ENCODE measurements at places on chromosomes 1 and 21.

GRCh38 chr21:28770867-28771661 is 221.6 kb downstream of the LTN1 start:
- no peak for DNase-seq

- DNase-seq, result no peak
Measured at GRCh38 chr1:196887515-196888239, at the start of gene CFHR4. CFHR4 (plus strand) TSS chr1:196888052; CDS start chr1:196888151, 99 bp downstream.

DNA sequence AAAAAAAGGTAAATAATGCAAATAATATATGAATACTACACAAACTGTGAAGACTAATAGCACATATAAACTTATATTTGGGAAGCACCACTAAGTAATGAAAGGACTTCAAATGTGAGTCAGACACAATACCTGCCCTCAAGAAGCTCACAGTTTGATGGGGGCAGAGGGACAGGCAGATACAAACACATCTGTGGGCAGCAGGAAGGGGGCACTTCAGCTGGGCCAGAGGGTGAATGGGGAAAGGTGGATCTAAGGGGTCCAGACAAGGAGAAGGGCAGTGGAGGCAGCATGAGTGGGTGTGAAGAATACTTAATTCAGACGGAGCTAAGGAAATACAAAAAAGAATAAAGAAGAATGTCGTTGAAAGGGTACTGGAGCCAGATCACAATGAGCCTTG is 114.2 kb downstream of the TGFBR3 start:
- DNase-seq, result no peak

DNA sequence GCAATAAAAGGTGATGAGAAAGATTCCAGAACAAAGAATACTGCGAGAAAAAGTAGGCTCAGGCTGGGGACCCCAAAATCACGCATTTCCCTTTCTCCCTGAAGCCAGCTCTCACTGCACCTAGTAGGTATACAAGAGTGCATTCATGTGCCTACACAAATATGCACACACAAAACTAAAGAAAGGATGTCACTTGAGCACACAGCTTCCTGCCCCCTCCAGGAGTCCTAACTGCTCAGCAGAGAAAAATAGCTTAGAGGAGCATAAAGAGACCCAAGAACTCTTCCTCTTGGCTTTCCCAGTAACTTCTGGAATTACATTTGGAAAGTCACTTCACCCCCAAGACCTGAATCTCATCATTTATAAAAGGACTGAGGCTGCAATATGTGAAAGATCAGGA is 38.0 kb downstream of the JAK1 start:
- DNase-seq, result no peak

GRCh38 chr1:22375601-22376000 is 76.0 kb upstream of the ZBTB40 start:
- DNase-seq, result no peak

DNA sequence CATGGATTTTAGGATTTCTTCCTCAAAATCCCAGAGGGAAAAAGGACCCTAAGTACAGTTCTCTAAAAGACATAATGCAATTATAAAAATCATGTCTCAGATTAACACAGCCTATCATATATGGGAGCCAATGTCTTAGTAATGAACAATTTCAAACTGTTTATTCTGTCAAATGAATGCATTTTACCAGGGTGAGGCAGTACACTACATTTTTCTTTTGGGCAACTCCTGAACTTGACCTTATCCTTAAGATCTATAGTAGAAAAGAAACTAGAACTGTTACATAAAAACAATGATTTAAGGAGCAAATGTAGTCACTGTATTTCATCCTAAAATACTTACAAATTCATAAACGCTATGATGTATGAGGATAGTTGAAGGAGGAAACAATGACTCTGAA is 226.3 kb upstream of the B3GALT2 start:
- no peak for DNase-seq

GRCh38 chr1:109786112-109786480 is 22.4 kb upstream of the EPS8L3 start:
- DNase-seq, result no peak

DNA sequence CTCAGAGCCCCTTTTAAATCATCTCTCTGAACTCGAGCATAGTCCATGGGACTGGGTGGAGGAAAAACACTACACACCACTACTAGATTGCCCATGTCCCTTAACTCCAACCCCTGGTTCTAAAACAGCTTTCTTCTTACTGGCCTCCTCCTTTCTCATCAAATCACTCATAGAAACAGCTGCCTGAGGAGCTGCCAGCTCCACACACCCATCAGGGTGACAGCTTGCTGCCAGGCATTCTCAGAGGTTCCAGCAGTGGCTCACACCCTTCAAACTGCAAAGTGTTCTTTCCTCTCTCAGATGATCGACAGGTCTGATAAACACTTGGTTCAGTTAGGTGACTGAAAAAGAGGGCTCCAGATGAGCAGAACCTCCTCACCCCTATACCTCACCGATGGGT is 543.0 kb upstream of the PLXNA2 start:
- no peak for DNase-seq

- no peak for DNase-seq
Measured at GRCh38 chr1:22888320-22889075, 84.2 kb downstream of the LACTBL1 start.

GRCh38 chr1:110259770-110260169 is 49.7 kb downstream of the KCNC4 start:
- no peak for DNase-seq

DNA sequence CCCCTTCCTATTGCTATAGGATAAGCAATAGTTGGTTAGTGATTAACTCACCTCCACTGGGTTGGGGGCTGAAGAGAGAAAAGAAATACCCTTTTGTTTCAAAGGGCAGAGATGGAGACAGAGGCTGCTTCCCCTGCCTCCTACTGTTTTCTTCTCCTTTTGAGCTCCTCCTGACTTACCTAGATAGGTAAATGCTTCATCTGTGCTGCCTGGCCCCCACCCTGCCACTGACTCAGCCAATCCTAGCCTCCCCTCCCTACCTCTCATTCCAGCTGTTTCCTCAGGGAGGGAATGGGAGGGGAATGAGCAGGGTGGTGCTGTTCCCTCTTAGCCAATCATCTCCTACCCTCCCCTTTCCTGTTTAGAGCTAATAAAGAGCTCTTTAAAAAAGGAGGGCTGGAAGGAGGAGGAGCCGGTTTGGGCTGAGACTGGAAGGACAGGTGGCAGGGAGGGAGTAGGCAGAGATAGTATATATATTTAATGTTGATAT is at the start of gene C1orf116:
Gene C1orf116, minus strand, starts transcription at position 229 of the 490 bp plus-strand sequence. CDS start 5,158 bp downstream, outside the sequence.
- DNase-seq, result no peak

- DNase-seq, result no peak
Measured at GRCh38 chr1:178397678-178398077, 99.1 kb downstream of the CLEC20A start.

GRCh38 chr1:217088521-217089284 is 365.5 kb upstream of the ESRRG start:
- DNase-seq, result no peak

DNA sequence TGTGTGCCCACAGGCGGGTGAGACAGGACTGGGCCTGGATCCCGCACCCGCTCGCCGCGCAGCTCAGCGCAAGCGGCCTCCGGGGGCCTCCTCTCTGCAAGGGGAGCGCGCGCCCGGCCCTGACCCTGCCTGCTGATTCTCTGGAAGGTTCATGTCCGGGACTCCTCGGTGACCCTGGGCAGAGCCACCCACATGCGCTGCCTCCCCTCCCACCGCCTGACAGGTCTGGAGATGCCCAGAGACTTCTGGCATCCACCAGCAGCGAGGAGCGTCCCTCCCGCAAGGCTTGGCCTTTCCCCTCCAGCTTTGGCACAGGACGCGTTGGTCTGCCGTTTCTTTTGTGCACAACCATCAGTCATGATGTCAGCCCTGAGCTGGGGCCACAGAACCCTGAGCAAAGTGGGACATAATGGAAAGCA is 42.0 kb upstream of the COL6A2 start:
- DNase-seq, result no peak

DNA sequence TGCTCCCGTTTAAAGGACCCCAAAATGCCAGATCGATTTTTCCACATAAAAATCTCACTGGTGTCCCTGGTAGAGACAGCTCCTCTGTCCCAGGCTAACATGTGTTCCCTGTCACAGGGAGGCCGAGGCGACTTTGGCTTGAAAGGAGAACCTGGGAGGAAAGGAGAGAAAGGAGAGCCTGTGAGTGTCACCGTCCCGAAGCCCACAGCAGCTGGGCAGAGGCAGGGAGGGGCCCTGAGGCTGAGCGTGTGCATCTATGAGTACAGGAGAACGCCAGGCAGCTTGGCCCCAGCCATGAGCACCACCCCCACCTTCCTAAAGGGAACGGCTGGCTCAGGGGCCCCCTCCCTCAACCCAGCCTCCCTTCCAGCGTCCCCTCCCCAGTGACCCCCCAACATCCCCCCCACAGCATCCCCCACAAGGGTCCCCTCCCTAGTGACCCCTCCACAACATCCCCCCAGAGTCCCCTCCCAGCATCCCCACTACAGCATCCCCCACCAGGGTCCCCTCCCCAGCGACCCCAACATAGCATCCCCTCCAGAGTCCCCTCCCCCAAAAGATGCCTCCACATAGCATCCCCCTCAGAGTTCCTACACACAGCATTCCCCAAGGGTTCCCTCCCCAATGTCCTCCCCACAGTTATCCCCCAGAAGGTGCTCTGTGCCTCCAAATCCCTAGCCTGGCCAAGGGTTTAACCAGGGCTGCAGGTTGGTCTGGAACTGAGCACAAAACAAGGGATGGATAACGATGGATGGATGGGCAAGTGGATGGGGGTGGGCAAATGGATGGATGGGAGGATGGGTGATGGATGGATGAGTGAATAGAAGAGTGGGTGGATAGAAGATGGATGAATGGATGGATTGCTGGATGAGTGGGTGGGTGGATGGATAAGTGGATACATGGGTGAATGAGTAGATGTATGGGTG is 25.1 kb downstream of the COL6A2 start:
- DNase-seq, result no peak

DNA sequence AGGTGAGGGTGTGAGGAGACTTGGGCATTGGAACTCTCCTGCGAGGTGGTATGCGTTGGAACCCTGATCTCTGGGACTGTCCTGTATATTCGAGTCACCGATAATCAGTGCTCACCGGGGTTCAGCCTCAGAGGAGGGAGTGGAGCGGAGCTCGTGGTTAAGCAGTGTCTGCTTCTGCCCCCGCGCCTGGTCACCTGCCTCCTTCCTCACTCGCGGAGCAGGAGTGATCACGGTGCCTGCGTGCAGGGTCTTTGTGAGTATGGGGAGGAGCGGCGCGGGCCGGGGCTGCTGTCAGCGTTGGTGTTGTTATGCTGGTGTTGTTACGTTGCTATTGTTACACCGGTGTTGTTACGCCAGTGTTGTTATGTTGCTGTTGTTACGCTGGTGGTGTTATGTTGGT is 23.3 kb downstream of the H6PD start:
- no peak for DNase-seq

- no peak for DNase-seq
Measured at GRCh38 chr1:56758135-56758534, 61.1 kb downstream of the FYB2 start.

Data from stimulated activated CD4-positive, alpha-beta T cell treated with anti-CD3 and anti-CD28 coated beads, Interleukin-12 subunit alpha, Interleukin-12 subunit beta, amount 100 ng/mL, for 24 hours (primary cell).